EL (cell line): ENCODE measurements at places on chromosomes 3 and 15.

DNA sequence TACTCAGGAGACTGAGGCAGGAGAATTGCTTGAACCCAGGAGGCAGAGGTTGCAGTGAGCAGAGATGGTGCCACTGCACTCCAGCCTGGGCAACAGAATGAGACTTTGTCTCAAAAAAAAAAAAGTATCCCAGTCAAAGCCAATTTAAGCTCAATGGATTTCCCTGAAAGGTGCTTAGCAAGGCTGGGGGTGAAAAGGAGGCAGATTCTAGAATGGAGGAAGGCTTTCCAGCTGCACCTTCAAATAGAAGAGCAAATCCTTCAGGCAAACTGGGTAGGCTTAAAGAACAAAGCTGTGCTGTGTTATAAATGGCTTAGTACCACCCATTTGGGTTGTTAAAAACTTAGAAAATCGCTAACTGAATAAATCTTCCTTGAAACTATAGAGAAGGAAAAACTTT lies 3.0 kb upstream of the IFT57 start:
- no peak for DNase-seq

GRCh38 chr3:184300378-184300720 lies 1.3 kb downstream of the PSMD2 start:
- DNase-seq: peak; percentile 83

DNA sequence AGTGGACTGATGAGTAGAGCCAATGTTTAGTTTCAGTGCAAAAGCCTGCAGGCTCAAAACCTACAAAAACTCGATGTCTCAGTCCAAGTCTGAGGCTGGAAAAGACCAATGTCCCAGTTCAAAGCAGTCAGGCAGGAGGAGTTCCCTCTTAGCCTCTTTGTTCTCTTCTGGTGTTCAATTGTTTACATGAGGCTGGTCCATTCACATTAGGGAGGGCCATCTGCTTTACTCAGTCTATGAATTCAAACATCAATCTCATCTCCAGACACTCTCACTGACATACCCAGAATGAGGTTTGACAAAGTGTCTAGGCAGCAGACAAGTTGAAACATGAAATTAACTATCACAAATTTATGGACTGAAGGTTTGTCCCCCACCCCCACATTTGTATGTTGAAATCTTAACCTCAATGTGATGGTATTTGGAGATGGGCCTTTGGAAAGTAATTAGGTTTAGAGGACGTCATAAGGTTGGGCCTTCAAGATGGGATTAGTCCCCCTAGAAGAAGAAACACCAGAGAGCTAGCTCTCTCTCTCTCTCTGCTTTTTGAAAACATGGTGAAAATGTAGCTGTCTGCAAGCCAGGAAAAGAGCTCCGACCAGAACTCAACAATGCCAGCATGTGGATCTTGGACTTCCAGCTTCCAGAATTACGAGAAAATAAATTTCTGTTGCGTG lies 438.5 kb upstream of the RGMA start:
- DNase-seq: no peak

DNA sequence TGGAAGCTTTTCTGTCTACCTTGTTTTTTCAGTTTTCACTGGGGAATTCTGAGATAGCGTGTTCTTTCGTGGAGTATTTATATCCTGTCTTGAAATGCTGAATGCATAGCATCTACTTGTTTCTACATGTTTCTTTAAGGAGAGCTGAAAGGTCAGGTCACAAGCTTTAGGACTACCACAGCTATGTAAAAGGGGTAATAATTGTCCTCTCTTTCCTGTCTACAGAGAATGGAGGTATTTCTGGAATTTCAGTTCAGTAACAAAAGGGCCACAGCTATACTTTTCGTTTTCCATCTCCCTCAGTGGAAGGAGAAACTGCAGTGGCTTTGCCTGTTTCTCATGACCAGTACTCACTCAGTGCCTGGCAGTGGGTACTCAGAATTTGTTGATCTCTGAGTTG lies 4.7 kb downstream of the INAFM2 start:
- DNase-seq: peak; percentile 76

GRCh38 chr3:43288366-43288765 lies 2.0 kb downstream of the SNRK start:
- DNase-seq: peak; percentile 31

- DNase-seq: no peak
These were observed 132.7 kb downstream of the CD47 start for GRCh38 chr3:107958146-107958545.

- peak; percentile 76 for DNase-seq
These were observed 35.4 kb downstream of the BCL2L10 start for GRCh38 chr15:52076889-52077781.

GRCh38 chr3:98812851-98813374 lies 49.8 kb downstream of the ST3GAL6 start:
- peak; percentile 32 for DNase-seq

GRCh38 chr15:98738689-98739401 lies 90.5 kb downstream of the IGF1R start:
- DNase-seq: no peak

DNA sequence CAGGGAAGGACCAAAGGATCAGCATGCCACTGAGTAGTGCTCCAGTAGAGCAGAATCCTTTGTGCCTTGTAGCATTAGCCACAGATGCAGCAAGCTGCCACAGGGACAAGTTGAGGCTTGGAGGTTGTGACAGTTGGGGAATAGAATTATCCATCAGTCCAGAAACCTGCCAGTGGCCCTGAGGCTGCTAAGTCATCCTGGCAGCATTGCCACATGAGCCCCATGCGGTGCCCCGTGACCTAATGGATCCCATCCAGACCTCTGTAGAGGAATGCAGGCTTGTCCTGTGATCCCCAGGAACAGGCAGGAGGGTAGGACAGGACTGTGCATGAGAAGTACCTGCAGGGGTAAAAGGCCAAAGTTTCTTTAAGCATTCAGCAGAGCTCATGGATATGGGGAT lies 51.7 kb downstream of the BOC start:
- DNase-seq: no peak

DNA sequence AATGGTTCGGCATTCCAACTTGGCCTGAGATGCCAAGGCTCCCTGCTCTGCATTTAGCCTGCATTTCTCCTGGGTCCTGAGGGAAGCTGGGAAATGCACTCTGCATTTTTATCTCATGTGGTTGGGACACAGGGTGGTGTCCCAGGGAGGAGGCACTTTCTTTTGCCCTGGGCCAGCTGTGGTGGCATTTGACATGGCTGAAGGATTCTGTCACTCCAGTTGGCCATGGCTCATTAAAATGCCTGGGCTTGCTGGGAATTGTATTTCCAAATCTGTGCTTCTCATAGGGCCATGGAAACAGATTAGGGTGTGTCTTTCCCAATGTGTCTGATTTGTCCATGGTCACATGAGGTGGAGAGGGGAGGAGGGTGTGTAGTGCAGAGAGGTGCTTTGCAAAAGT lies 128.3 kb upstream of the RGMA start:
- no peak for DNase-seq

DNA sequence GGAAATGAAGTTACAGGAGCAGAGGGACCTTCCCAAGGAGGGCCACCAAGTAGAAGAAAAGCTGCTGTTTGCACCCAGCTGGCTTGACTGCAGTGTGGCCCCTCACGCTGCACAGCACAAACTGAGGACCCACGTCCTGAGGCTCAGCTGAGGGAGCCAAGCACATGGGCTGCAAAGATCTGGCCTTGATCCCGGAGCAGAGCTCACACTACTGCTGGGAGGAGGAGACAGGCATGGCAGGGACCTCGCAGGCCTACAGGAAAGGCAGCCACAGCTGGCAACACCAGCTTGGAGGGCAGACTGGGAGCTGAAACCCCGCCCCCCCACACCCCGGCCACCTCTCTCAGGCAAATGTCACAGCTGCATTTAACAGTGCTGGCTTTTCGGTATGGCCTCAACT lies 39.7 kb downstream of the KLHL25 start:
- DNase-seq: no peak

GRCh38 chr15:38440353-38441129 lies 13.4 kb upstream of the FAM98B start:
- DNase-seq: peak; percentile 54

DNA sequence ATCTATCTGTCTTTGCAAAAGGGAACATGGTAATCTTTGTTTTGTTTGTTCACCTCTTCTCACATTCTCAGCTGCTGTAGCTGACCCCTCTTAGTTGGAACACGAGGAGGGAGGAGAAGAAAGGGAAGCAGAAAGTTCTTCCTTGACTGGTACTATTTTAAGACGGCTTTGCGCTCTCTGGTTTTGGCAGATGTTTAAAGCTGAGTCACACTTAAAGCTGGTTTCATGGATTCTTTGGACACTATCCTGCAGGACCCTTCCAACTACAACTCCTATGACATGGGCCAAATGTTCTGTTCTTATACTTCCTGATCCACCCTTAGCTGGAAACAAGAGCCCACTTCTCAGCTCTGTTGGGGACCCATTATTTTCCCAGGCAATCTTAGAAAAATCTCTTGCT lies 40.6 kb upstream of the FXR1 start:
- DNase-seq: peak; percentile 2

DNA sequence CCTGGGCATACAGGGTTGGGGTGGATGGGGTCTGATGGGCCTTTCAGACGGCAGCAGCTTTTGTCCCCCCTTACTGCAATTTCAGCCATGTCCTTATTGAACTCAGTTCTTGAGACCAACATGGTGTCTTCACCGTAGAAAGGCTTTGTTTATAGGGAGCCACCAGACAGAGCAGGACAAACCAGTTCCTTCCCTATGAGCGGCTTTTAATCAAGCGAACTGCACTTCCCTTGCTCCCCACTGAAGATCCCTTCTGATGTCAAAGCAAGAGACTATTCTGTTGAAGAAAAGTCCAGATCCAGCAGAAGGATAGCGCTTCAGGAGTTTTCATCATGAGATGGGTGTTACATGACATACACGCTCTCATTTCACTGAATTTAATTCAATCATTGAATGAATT lies 100.4 kb downstream of the CD47 start:
- DNase-seq: no peak

- no peak for DNase-seq
These were observed 470.8 kb upstream of the ROBO1 start for GRCh38 chr3:80238606-80239005.

- DNase-seq: no peak
These were observed 130.9 kb upstream of the CTDSPL start for GRCh38 chr3:37730825-37731224.

- peak; percentile 69 for DNase-seq
These were observed 8.4 kb upstream of the PLA2G4D start for GRCh38 chr15:42102646-42103235.

DNA sequence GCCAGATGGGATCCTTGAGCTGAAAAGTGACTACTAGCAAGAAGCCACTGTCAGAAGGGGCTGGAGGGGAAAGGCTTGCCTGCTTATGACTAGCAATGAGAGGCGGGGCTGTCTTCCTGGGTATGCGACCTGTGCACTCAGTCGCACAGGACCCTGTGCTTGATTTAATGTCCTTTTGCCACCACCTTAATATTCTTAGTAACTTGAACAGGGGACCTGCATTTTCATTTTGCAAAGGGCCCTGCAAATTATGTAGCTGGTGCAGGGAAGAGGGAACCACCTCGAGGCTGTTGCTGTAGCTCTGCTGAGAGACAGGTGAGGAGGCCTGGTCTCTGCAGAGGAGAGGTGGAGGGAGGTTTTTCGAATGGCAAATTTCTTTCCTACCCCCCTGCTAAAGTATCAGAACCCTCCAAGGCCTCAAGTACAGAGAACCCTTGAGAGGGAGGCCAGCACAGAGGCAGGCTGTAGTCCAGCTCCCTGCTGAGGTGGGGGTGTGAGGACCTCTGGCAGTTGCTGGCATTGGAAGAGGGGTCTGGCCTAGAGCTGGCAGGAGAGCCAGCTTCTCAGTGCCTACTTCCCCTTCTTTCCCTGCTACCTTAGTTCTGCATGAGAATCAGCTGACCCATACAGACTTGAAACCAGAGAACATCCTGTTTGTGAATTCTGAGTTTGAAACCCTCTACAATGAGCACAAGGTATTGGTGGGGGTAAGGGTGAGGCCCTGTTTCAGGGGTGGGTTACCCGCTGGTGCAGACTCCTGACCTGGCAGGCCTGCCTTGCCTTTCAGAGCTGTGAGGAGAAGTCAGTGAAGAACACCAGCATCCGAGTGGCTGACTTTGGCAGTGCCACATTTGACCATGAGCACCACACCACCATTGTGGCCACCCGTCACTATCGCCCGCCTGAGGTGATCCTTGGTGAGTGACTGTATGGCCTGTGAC lies 11.4 kb downstream of the CLK3 start:
- DNase-seq: no peak

- peak; percentile 72 for DNase-seq
These were observed 2.9 kb downstream of the THBS1 start for GRCh38 chr15:39583596-39584265.

DNA sequence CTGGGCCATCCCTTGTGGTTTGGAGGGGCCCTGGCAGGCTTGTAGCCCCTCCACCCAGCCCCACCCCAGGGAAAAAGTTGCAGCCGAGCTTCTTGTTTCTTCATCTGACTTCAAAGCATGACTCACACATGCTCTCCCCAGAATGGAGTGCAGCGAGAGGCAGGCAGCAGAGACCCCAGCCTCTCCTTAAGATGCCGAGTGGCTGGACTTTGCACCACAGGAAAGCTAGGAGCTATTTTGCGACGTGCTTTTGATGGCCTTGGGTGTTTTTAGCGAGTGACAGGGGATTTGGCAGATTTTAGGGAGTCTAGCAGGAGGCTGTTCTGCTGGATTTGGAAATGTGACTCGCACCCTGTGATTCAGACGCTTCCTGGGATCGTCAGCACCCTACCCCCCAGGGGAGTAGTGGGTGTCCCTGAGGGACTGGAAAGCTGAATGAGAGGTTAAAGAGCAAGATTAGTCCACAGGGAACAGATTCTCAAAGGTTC lies 14.2 kb downstream of the BAHD1 start:
- peak; percentile 74 for DNase-seq

GRCh38 chr3:13713396-13713795 lies 164.5 kb downstream of the FBLN2 start:
- DNase-seq: no peak

DNA sequence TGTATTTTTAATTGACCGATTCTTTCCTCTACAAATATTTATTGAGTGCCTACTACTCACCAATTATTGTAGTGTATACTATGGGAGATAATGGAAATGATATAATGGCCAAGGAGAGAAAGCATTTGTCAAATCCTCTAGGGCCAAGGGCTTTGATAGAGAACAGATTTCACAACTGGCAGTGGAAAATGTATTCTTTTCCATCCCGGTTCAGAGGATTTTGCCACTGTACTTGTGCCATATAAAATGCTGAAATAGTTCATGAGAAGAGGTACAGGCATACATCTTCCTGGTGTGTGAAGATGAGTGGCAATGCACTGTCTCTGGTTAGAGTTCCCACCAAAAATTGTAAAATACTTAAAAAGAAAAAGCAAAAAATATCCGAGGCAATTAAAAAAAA lies 451.6 kb upstream of the TPRG1 start:
- DNase-seq: peak; percentile 2

- no peak for DNase-seq
These were observed 597 bp upstream of the CAMK1 start for GRCh38 chr3:9770276-9770812.

DNA sequence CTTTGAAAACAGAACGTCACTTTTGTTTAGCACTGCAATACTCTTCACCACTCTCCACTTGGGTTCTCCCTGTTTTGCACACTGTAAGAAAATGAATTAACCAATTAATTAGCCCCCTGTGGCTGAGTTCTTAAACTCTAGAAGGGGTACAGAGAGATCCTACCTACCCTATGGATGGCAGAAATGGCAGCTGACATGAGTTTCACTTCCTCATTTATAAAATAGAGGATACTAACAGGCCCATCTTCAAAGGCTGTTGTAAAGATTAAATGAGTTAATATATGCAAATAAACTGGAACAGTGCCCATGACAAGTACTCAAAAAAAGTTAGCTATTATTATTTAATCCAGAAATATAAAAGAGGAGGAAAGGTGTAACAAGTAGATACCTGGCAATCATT lies 36.9 kb downstream of the SUCLG2 start:
- no peak for DNase-seq

- DNase-seq: peak; percentile 10
These were observed 65.6 kb upstream of the POLG start for GRCh38 chr15:89400116-89400781.
